ENCODE measurements at places on chromosomes 2 and 18. TPM values are rescaled to one million over a fixed set of nuclear protein-coding genes. Genes with fewer than 3 reads are reported as not detected.

M1AP gene
- polyA plus RNA-seq: 1.0 TPM

FN1 gene
- polyA plus RNA-seq: 550 TPM

DNA sequence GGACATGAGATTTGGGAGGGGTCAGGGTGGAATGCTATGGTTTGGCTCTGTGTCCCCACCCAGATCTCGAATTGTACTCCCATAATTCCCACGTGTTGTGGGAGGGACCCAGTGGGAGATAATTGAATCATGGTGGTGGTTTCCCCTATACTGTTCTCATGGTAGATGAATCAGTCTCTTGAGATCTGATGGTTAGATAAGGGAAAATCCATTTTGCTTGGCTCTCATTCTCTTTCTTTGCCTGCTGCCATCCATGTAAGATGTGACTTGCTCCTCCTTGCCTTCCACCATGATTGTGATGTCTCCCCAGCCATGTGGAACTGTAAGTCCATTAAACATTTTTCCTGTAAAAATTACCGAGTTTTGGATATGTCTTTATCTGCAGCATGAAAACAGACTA, 80.9 kb upstream of the GALNT5 start:
- no peak for DNase-seq

DNA sequence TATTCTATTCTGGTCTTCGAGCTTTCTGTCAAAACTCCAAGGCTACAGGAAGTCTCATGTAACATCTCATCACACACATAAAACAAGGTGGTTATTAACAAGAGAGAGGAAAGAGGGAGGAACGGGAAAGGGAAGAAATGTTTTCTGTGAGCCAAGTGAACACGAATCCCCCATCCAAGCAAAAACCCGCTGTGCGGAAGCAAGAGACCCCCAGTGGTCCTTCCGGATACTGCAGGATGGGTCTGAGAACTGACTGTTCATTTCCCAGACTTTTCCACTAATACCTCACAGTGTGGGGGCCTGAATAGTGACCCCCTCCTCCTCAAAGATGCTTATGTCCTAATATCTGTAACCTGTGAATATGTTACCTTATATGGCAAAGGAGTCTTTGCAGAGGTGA, 19.0 kb upstream of the DIPK1C start:
- peak; percentile 52 for DNase-seq

LRRC30 gene
- 0.40 TPM for polyA plus RNA-seq

DNA sequence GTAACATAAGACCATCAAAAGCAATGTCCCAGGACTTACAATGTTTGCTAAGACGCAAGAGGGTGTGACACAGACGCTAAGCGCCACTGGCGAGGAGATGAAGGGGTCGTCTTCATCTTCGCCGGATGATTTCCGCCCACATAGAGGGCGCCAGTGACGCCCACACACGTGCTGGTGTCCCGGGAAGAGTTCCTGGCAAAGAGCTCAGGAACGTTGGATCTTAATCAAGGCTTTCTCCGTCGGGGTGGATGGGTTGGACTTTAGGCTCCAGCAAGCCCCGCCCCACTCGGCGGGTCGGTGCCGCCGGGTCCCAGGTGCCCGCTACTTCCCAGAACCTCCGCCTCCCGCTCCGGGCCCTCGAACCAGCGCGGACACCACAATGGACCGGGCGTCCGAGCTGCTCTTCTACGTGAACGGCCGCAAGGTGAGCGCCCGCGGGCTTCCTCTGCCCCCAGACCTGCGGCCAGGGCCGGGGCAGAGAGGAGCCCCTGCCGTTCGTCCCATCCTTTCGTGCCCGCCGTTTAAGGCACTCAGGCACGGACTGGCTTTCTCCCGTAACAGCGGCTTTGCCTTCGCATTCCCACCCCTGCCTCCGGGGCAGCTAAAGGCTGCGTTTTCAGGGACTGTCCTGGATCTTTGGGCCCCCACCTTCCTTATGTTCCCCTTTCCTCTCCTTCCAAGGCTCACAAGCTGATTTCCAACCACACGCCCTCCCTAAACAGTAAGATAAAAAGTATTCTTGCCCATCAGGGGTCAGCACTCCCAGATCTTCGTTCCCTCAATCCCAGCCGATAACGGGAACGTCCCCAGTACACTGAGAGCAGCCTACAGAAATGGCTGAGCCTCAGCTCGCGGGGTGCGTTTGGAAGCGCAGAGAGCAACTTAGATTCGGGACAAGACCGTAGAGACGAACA, at the start of gene AOX1:
Gene AOX1 (plus strand): TSS at position 285 of the 914 bp plus-strand sequence. CDS start 95 bp downstream, at position 380.
- DNase-seq: peak; percentile 53

CD226 gene
- polyA plus RNA-seq: 3.4 TPM

DNA sequence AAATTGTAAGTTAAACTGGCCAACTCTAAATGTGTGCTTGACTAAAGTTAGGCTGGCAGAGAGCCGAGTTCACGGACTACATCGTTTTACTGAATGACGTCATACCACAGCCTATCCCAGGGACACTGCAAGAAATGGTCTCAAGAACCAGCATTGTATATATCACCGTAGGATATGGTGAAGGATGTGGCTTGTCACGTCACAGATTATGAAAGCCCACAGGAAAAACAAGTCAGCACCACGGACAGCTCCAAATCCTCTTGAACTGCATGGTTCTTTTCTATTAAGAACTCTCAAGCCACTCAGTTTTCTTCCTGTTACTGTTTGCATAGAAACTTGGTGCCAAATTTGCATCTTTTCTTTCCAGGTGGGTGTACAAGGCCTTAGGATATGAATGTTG, 85.1 kb upstream of the ACAA2 start:
- peak; percentile 89 for DNase-seq

RFX8 gene
- 0.98 TPM for polyA plus RNA-seq

- DNase-seq: no peak
These were observed 465.8 kb downstream of the PARD3B start for GRCh38 chr2:205011031-205011430.

CD28 gene
- polyA plus RNA-seq: 1.9 TPM

DNA sequence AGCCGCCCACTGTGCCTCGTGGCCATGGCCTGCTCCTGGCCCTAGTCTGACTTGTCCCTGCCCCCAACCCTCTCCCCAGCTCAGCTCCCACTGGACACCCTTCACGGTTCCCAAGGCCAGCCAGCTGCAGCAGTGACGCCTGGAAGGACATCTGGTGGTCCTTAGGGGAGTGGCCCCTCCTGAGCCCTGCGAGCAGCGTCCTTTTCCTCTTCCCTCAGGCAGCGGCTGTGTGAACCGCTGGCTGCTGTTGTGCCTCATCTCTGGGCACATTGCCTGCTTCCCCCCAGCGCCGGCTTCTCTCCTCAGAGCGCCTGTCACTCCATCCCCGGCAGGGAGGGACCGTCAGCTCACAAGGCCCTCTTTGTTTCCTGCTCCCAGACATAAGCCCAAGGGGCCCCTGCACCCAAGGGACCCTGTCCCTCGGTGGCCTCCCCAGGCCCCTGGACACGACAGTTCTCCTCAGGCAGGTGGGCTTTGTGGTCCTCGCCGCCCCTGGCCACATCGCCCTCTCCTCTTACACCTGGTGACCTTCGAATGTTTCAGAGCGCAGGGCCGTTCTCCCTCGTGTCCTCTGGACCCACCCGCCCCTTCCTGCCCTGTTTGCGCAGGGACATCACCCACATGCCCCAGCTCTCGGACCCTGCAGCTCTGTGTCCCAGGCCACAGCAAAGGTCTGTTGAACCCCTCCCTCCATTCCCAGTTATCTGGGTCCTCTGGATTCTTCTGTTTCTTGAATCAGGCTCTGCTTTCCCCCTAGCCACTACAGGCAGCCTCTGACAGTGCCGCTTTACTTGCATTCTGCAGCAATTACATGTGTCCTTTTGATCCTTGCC, 35.8 kb downstream of the ANO7 start:
- DNase-seq: no peak

DNA sequence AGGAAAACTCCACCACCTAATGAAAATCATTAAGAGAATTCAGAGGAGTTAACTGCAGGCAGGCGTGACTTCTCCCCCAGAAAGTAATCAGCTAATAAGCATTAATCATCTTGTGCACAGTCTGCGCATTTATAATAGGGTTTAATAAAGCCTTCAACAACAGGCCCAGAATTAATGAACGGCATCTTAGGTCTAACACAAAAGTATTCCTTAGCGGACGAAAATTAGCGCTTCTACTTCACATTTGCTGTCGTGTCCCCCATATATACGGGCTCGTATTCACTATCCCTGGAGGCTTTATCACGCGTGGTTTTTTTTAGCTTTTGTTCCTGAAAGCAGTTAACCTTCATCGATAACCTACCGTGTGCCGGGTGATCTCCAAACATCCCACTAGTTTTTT, 1.8 kb downstream of the ATP8B1 start:
- no peak for DNase-seq

DNA sequence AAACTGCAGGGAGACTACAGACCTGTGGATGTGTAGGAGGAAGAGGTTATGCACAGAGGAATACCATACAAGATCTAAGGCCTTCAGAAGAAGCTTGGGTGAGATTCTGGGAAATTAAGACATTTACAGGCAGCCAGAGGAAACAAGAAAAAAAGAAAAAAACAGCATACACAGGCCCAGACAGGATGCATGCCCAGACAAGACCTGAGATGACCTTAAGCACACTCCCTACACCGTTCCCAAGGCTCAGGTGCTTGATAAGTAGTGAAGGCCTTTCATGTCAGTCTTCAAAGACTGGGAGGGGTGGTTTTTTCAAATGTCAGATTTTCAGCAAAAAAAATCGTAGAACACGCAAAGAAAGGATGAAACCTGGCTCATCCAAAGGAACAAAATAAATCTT, 83.0 kb downstream of the CCDC138 start:
- no peak for DNase-seq

DNA sequence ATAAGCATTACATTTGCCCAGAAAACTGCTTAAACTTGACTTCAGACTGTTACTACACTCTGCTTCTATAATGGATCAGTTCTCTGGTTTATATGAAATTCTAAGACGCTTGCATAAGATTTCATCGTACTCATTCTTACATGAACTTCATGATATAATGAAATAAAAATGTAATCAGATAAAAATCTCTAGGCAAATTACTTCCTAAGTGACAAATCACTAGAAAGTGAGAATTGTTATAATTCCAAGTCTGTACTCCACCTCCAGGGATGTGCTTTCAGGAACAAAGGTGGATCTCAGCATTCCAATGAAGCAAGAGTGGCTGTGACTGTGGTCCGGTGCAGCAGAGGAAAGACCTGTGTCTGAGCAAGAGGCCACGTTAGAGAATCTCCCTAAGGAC, 226.2 kb downstream of the PIEZO2 start:
- DNase-seq: no peak

TTR gene
- polyA plus RNA-seq: 0.23 TPM

- DNase-seq: no peak
These were observed 103.3 kb downstream of the EXOC6B start for GRCh38 chr2:72722492-72723070.

GRCh38 chr18:4020026-4020425, 435.1 kb downstream of the DLGAP1 start:
- DNase-seq: no peak

GRCh38 chr2:101341421-101341820, 32.9 kb upstream of the RNF149 start:
- no peak for DNase-seq

DNA sequence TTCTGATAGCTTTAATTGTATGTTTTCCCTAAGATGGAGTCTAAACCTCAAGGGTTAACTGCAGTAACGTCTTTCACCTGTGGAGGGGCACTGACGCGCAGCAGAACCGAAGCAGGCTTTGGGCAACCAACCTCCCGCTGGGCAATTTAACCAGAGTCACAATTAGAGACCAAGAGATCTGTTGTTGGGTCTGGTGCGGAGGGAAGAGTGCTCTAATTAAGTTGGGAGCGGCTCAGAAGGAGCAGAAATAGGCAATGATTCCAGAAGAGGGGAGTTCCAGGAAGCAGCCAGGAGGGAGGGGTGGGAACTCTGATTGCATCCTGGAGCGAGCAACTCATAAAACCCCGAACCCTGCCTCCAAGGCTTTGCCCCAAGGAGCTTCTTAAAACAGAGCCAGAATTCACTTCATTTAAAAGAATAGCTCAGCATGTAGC, 245.8 kb downstream of the PAX3 start:
- no peak for DNase-seq

DNA sequence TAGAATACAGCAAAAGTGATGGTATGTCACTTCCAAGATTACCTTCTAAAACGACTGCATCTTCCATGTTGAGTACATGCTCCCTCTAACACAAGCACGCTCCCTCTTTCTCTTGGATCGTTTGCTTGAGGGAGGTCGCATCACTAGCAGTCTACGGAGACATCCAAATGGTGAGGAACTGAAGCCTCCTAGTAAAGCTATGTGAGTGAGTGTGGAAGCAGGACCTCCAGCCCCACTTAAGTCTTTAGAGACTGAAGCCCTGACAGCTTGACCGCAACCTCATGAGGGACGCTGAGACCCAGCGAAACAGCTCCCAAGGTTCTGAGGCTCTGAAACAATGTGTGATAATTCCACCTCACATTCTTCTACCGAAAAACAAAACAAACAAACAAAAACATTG, 486.7 kb upstream of the GCFC2 start:
- DNase-seq: no peak

DNA sequence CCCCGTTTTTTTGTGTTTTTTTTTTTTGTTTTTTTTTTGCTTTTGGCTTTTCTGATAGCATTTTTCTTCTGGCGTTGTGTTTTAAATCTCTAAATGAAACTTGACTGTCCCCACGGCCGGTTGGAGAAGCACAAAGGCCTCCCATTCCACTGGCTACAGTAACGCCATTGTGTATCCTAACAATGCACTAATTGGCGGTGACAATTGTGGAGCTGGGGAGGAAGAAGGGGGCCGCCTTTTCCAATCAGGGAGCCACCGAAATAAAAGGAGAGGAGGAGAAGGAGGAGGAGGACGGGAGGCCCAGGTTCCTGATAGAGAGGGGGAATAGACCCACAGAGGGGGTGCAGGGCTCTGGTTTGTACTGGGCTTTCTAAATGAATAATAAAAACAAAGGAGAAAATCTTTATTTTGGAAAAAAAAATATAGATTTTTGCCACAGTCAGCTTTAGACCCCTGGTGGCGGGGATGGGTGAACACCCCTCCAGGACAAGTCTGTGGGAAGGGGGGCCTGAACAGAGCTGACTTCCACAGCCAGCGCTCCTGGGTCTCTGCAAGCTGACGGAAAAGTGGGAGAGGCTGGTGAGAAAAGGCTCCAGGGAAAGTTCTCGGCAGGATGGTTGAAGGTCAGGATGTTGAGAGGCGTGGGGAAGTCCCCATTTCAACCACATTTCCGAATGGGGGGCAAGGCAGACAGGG, 43.7 kb upstream of the FZD5 start:
- DNase-seq: no peak
